ENCODE measurements at places on chromosomes 7 and 10.

- no peak for DNase-seq
These were observed 1.7 kb upstream of the POU6F2 start for GRCh38 chr7:38975944-38976392.

DNA sequence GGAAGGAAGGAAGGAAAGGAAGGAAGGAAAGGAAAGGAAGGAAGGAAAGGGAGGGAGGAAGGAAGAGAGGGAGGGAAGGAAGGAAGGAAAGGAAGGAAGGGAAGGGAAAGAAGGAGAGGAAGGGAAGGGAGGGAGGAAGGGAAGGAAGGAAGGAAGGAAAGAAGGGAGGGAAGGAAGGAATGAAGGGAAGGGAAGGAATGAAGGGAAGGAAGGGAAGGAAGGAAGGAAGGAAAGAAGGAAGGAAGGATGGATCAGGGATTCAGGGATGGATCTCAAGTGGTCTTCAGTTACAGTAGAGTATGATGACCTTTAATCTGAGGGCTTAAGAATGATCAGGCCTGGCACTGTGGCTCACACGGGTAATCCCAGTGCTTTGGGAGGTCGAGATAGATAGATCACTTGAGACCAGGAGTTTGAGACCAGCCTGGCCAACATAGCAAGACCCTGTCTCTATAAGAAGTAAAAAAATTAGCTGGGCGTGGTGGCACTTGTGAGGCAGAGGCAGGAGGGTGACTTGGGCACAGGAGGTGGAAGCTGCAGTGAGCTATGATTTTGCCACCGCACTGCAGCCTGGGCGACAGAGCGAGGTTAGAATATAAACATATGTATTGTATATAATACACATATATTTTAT is 760 bp upstream of the FOXK1 start:
- DNase-seq: no peak

- DNase-seq: no peak
These were observed 870.5 kb downstream of the LRMDA start for GRCh38 chr10:76301950-76302349.

- no peak for DNase-seq
These were observed 379.3 kb upstream of the POM121L12 start for GRCh38 chr7:52656098-52656497.

DNA sequence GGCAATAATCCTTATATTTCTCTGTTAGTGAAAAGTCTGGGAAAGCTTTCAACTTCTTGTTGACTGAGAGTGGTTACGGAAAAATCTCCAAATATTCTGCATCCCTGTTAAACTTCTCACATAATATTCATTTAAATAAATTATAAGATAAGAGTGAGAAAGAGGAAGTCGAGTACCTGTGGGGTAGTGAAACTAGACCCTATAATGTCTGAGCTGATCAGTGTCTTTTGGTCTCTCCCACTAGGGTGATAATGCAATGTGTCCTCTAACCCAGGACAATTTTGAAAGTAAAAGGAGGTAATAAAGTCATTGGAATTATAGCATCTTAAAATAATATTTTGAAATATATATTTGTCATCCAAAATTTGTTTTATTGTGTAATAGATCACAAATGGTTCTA is 2.1 kb upstream of the AGR3 start:
- no peak for DNase-seq

DNA sequence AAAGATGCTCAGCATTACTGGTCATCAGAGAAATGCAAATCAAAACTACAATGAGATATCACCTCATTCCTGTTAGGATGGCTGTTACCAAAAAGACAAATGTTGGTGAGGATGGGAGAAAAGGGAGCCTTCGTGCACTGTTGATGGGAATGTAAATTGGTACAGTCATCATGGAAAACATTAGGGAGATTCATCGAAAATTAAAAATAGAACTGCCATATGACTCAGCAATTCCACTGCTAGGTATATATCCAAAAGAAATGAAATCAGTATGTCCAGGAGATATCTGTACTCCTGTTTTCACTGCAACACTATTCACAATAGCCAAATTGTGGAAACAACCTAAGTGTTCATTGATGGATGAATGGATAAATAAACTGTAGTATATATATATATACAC is 228.1 kb downstream of the ACTR3B start:
- DNase-seq: no peak

GRCh38 chr7:151800861-151801260 is 76.1 kb downstream of the PRKAG2 start:
- no peak for DNase-seq

DNA sequence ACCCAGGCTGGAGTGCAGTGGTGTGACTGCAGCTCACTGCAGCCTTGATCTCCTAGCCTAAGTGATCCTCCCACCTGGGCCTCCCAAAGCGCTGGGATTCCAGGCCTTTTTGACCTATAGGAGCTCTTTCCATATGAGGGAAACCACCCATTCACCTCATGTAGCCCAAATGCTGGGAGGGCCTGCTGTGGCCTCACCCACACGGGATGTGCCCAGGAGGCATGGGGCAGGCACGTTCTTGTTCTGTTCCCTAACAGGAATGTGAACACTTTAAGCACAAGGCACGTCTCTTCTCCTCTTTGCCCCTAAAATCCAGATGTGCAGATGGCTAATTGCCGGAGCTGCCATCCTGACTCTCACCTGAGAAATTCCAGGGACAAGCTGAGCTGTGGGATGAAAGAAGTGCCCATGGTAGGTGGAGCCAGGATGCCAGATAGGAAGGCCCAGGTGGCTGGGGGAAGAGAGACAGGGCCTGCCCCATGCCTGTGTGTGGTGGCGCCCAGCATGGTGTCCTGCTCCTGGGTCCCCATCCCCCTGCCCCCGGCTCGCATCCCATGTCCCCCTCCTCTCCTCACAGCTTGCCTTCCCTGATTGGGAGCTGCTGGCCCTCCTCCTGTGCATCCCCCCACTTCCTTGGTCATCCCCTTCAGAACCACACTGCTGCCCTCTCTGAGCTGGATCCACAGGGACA is 17.3 kb downstream of the CAMK2B start:
- peak; percentile 44 for DNase-seq

All from activated effector memory CD4-positive, alpha-beta T cell treated with anti-CD3 and anti-CD28 coated beads, Interleukin-2, amount 50 U/mL, for 16 hours (primary cell).